Right renal pelvis (tissue), 4 donors: ENCODE measurements at places on chromosomes 13 and 19. TPM values are rescaled to one million over a fixed set of nuclear protein-coding genes. Genes with fewer than 3 reads are reported as not detected.

PALM gene
- polyA plus RNA-seq, result 82.5 TPM

DNA sequence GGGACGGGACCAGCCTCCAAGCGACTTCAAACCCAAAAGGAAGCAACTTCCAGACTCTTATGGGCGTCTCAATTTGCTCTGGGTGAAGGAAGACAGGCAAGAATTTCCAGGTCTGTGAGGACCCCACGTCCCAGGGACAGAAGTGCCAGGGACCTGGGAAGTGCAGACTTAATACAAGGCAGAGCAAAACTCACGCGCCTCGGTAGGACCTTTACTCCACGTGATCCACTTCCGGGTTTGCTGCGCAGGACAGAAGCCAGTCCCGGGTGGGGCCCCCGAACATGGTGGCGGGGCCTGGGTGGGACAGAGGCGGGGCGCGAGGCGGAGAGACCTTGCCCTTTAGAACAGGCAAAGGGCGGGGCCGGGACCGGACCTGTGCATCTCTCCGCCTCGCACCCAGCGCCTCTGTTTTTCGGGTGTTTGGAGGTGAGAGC is 9.3 kb downstream of the ZNF611 start:
- DNase-seq, result no peak

PEG3 gene
- 60.2 TPM for polyA plus RNA-seq

GRCh38 chr13:74230984-74231501 is 96.8 kb upstream of the KLF12 start:
- no peak for DNase-seq

DNA sequence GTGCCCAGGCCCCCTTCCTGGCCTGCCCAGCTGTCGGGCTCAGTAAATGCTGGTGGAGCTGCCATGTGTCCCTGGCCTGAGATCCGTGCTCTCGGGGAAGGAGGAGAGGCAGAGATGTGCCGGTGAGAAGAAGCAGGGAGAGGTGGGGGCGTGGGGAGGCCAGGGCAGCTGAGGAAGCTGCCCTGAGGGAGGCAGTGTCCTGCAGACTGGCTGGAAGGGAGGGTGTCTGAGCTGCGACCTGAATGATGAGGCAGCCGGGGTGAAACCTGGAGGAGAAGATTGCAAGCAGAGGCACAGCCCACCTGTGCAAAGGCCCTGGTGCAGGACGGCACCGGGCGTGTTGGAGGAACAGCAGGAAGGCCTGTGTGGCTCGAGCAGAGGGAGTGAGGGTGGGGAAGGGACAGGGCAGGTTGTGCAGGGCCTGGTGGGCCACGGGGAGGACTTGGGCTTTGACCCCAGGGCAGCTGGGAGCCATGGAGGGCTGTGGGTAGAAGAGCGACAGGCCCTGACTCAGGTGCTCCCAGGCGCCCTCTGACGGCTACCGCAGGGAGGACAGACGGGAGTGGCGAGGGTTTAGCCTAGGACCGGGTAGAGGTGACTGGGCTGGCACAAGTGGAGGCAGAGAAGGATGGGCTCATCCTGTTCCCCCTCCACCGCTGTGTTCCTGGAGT is 14.0 kb upstream of the CELF5 start:
- DNase-seq, result no peak

NPAS1 gene
- 1.3 TPM for polyA plus RNA-seq

- no peak for DNase-seq
These were observed 409.9 kb downstream of the MZT1 start for GRCh38 chr13:72317346-72318109.

- no peak for DNase-seq
These were observed 8.2 kb upstream of the UPK1A start for GRCh38 chr19:35657904-35658700.
